Mucosa of gallbladder (tissue), 1 donor: ENCODE measurements at places on chromosomes 2 and 18. TPM values are rescaled to one million over a fixed set of nuclear protein-coding genes. Genes with fewer than 3 reads are reported as not detected.
A peak's percentile ranks its signal among the peaks of the same experiment; 100 is the strongest.

GRCh38 chr2:74333175-74333574 lies 10.0 kb downstream of the SLC4A5 start:
- no peak for DNase-seq

DNA sequence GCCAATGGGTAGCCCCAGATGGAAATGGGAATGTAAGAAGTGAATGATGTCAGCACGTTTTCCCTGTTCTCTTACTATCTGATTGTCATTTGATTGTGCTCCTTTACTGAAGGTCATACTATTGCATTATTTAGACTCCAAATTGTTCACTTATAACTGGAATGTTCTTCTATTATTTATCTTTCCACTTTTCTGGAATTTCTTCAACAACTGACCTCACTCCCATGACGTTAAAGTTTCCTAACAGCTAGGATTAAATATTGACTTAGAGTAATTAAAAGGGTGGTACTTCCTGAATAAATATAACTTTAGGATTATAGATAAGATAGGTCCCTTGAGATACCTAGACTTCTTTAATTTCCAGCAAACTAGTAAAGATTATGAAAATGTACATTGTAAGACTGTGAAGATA lies 10.9 kb upstream of the GULP1 start:
- no peak for DNase-seq

DNA sequence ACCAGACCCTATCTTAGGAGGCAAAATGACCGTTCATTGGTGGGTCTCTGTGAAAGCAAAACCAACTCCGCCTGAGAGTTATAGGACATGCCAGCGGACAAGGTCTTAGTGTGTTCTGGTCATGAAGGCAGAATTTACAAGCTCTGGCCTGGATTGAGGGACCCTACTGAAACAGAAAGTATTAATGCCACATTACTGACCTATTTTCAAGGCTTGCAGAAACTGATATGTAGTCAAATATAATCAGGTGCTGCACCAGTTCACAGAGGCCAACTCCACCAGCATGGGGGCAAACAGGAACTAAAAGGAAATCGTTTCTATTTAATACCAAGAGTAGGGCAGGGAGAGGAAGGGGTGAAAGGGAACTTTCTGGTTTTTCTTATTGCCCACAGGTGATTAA lies 19.7 kb downstream of the TYMS start:
- no peak for DNase-seq

GRCh38 chr2:147523415-147523814 lies 321.4 kb upstream of the ACVR2A start:
- no peak for DNase-seq

DNA sequence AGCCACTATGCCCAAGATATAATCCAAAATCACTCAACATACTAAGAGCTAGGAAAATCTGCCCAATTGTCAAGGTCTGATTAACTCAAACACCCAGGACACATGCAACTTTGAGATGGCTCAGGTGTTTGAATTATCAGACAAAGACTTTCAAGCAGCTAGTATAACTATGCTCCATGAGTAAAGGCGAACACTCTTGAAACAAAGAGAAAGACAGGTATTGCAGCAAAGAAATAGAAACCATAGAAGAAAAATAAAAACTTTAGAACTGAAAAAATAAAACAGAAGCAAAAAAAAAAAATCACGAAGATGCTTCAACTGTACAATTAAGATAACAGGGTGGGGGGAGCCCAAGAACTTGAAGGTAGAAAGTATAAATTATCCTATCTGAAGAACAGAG lies 214.2 kb downstream of the EIPR1 start:
- no peak for DNase-seq

DNA sequence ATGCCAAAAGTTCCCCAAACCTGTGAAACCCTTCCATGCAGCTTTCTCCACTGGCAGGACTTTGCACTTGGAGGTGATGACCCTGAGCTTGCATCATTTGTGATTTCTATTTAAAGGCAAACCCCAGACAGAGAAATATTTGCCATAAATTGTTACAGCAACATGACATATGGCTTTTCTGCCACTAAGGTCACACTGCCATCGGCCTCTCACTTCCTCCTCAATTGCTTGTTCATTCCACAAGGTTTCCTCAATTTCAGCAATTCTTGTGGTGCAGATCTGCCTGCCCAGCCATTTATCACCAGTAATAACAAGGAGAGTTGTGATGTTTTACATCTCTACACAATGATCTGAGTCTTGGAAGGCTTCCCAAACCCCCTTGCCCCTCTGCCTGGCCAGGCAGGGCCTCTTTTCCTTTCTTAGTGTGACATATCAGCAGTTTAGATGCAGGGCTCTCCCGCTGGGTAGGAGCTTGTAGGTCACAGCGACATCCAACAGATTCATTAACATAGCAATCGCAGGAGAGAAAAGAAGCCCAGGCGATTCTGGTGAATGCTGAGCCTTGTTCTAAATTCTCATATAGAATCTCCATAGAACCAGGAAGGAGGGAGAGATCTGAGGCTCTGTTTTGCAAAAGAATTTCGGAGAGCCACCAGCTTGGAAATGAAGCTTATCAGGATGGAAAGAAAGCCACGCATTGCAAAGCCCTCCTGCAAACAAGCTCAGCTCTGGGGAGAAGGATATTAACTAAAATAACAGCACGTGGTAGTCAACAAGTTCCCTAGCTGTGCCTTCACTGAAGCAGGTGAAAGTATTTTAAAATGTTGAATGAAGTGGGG lies 46.7 kb upstream of the ITGA6 start:
- no peak for DNase-seq

DNA sequence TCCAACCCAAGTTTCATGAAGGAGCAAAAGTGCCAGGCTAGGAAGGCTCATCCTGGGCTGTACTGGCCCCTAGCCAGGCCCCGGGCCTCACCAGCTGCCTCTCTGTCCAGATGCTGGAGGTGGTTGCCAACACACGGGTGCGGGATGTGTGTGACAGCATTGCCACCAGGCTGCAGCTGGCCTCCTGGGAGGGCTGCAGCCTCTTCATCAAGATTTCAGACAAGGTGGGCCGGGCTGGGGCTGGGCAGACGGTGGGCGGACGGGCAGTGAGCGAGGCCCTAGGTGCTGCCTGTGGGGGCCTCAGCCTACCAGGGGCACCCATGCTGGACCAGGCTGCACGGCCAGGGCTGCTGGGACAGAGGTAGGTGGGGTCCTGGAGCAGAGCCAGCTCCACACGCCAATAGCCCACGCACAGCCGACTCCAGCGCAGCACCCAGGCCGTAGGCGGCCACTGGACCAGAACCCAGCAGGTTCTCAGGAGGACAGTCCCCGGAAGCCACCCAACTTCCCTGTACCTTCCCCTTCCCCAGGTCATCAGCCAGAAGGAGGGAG lies 11.8 kb upstream of the GPR17 start:
- no peak for DNase-seq

GRCh38 chr2:237141571-237142051 lies 55.9 kb downstream of the COPS8 start:
- DNase-seq: no peak

DNA sequence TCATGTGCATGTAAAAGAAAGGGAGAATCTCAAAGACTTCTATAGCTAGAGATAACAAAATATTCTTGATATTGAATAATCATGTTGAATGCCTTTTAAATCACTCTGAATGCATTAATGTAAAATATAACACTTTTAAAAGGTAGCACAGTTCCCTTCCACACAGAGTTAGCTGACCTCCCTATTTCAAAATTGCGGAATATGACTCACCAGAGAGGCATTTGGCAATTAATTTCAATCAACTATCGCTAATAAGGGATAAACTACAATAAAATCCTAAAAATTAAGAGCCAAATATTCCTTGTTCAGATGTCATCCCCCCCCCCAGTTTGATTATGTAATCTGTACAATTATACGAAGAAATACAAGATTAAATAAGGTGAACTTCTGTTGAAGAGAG lies 29.3 kb downstream of the ZC3H15 start:
- DNase-seq: no peak

DNA sequence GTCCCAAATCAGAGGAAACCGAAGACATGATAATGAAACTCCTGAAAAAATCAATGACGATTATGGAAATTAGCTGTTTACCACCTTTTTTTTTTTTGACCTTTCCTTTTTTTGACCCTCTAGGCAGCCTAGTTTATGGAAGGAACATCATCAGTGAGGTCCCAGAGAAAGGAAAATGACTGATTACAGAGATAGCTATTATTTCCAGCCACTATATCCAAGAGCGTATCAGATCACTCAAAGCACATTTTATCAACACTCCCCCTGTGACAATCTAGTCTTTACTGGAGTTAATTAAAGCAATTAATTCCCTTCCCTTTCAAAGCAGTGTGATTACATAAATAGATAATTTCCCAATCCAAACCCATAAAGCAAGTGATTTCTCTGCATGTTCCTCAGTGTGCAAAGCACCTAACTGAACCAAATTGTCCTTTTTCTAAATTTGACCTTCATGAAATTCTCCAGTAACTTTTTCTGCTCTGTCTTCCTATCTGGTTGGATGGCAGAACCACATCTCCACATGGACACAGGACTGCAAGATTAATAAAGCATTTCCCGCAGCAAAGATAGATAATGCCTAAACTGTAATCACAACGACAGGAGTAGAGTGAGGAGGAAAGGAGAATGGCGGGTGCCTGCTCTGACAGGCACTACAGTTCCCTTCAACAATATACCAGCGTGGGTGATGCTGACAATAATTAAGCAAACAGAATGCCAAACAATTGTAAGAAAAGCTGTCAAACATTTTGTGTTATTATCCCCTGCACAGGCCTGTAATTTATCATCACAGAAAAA lies 194.4 kb downstream of the SLC8A1 start:
- no peak for DNase-seq

GRCh38 chr2:160471950-160472349 lies 21.7 kb downstream of the RBMS1 start:
- no peak for DNase-seq

- peak; percentile 85 for DNase-seq
These were observed 36.6 kb downstream of the SCTR start for GRCh38 chr2:119487434-119488244.

- no peak for DNase-seq
These were observed 129.9 kb downstream of the PIEZO2 start for GRCh38 chr18:11019295-11020105.

- no peak for DNase-seq
These were observed 333.1 kb upstream of the HNRNPA3 start for GRCh38 chr2:176879426-176879995.

DNA sequence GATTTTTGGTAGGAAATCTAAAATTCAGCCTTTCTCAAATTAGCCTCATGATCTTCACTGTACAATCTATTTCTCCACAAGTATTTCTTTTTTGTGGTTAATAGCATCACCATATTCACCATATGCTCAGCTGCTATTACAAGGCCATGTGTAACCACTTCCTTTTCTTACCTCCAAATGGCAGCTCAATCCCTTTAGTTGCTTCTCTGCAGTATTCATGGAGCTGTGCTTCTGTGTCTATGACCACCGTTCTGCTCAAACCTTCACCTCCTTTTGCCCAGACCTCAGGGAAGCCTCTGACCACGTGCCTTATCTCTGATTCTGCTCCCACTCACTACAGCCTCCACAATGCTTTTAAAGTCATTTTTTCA lies 126.7 kb upstream of the TMEM200C start:
- DNase-seq: no peak

DNA sequence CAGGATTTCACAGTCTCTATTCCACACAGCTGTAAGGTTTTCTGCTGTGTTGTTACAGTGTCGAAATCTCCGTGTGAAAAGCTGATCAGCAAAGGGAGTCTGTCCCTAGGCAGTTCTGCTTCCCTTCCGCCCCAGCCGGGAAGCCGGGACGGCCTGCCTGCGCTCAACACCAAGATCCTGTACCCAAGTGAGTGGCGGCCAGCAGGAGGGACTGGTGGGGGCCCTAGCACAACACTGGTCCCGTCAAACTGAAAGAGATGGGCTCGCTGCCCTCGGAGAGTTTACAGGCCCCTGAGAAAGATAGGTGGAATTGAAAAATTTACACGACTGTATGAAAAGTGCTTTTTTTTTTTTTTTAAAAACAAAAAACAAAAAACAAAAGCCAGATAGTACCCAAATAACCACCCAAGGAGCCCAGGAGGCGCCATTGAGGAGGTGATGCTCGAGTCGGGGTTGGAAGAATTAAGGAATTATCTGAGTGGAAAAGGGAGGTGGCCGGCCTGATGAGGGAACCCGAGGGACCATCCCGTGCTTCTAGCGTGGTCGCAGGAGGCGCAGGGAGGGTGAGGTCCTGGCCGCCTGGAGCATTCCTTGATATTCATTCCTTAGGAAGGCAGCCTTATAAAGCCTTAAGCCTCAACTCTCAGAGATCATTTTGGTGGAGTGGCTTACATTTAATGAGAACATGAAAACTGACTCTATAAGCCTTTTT lies 96.7 kb downstream of the DGKD start:
- DNase-seq: no peak

Gene ANKRD62
- not detected for total RNA-seq

Gene GCG
- total RNA-seq: 0.17 TPM

Gene CCDC141
- 90.3 TPM for total RNA-seq

Gene C2orf80
- not detected for total RNA-seq
